ENCODE measurements at places on chromosomes 1 and 21.

DNA sequence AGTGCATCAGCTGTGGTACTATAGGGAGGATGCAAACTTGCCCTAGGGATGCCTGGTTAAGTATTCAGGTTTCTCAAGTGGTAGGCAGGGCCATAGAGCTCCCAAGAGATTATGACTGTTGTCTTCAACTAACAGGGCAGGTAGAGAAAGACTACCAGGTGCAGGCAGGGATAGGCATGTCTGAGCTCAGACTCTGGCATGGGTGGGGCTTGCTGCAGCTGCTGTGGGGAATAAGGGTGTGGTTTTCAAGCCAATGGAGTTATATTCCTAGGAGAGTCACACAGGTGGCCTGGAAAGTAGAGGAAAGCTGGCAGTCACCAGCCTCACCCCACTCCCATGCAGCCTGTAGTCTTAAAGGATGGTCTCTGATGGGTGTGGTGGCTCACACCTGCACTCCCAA is 673.4 kb upstream of the ADGRL4 start:
- no peak for DNase-seq

- no peak for DNase-seq
Measured at GRCh38 chr1:26729633-26730032, 33.8 kb downstream of the ARID1A start.

- DNase-seq: no peak
Measured at GRCh38 chr1:112144733-112145426, 155.4 kb upstream of the KCND3 start.

- no peak for DNase-seq
Measured at GRCh38 chr1:234558330-234558836, 51.6 kb downstream of the IRF2BP2 start.

DNA sequence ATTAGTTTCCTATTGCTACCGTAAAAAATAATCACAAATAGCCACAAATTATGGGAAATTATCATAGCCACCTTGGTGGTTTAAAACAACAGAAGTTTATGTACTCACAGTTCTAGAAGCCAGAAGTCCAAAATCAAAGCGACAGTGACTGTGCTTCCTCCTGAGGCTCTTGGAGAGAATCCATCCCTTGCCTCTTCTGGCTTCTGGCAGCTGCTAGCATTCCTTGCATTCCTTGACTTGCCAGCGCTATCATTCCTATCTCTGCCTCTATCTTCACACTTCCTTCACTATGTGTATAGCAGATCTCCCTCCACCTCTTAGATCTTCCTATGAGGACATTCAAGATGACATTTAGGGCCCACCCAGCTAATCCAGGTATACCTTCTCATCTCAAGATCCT is 180.1 kb upstream of the USP25 start:
- DNase-seq: no peak

DNA sequence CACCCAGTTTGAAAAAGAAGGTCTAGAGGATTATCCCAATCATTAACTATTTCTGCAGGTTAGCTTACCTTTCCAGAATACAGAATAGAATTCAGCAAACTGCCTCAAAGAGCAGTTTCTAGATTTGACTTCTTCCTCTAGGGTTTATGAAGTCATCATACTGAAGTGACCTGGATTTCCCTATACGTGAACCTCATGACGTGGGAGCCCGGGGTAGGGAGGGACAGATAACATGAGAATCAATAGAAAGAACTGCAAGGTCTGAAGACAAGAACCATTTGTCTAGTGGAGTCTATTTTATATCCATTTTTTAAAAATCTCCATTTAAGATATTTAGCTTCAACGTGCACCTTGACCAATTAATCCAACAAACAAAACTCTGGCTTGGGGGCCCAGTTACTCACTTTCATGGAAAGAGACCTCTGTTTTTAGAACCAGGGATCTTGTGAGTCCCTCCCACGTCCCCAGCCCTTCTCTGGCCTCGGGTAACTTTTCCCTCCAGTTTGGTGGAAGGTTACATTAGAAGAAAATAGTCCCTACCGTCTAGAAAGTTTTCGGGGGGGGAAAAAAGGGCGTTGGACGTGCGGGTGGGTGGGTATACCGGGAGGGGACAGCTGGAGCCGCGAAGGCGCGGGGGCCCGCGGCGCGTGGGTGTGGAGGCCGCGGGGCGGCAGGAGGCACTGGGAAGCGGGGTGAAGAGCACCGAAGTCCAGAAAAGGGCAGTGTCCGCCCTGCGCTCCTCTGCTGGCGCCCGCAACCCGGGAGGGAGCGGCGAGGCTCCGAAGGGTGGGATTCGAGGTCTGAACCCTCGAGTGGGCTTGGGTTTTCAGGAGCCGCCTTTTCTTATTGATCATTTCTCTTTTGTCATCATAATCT is 13.8 kb upstream of the POGZ start:
- no peak for DNase-seq

GRCh38 chr1:25049190-25049589 is 119.1 kb upstream of the RUNX3 start:
- no peak for DNase-seq

GRCh38 chr1:214471458-214471857 is 79.9 kb downstream of the PTPN14 start:
- no peak for DNase-seq

GRCh38 chr1:58573705-58574591 is 3.1 kb downstream of the TACSTD2 start:
- DNase-seq: peak; percentile 63

- DNase-seq: no peak
Measured at GRCh38 chr1:62391369-62391971, 45.4 kb upstream of the USP1 start.

DNA sequence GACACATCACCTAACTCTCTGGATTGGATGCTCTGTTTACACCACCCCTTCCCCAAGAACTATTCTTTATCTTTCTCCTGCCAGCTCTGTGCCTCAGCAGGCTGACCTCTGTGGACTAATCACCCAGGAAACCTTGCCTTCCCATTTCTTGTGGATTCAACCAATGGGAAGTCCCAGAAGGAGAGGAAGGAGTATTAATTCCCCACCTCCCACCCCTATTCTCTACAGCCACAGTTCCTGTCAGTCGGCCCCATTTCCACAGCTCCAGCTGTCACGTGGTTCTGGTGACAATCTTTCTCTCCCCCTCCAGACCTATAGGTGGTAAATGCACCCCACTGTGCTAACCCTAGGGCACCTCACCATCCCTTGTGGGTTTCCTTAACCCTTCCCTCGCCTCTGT is 46.8 kb upstream of the SSBP3 start:
- DNase-seq: no peak

DNA sequence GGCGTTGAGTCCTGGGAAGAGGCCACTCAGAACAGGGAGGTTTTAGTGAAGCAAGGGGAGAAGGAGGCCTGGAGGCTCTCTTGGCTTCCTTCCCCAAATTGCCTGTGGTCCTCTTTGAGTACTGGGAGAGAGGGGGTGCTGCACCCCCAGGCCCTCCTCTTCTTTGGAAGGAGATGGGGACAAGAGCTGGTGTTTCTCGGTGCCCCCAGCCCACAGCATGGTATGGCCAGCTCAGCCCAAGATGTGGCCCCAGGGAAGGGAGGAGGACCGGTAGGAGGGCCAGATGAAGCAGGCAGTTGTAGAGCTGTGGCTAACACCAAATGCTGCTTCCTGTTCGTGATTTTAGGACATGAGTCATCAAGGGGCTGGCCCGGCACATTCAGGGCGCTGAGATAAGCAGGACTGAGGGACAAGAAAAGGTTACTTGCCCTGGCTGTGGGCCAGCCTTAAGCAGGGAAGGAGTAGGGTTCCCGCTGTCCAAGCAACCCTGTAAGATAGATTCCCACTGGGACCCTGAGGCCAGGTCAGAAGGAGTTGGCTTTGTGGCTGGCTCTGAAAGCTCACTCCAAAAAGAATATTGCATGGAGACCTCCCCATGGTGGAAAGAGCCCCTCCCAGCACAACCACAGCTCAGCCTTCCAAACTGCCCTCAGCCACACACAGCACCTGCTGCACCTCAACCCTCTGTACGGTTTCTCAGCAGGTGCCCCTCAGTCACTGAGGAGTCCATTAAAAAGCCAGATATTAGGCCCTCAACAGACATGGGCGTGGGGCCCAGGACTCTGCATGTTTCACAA is 4.9 kb upstream of the TNFRSF1B start:
- DNase-seq: peak; percentile 76

Data from GM18507 (cell line).